Esophagus muscularis mucosa (tissue), 4 donors: ENCODE measurements at places on chromosomes 5 and 9. TPM values are rescaled to one million over a fixed set of nuclear protein-coding genes. Genes with fewer than 3 reads are reported as not detected.
A peak's percentile ranks its signal among the peaks of the same experiment; 100 is the strongest.

- no peaks in the 10 kb centered on the region for H3K27me3 ChIP-seq
- no peaks in the 10 kb centered on the region for H3K36me3 ChIP-seq
- H3K27ac ChIP-seq: no peak overlapping the region
These were observed 25.5 kb downstream of the AGTPBP1 start for GRCh38 chr9:85716031-85716877.

- no peaks in the 10 kb centered on the region for H3K36me3 ChIP-seq
- no peaks in the 10 kb centered on the region for H3K27me3 ChIP-seq
- no peak overlapping the region for H3K27ac ChIP-seq
- peaks cover 6% of the 10 kb centered on the region for H3K4me1 ChIP-seq
- DNase-seq: no peak
- H3K4me3 ChIP-seq: no peak overlapping the region
These were observed 18.9 kb downstream of the RPS23 start for GRCh38 chr5:82259172-82259800.

DNA sequence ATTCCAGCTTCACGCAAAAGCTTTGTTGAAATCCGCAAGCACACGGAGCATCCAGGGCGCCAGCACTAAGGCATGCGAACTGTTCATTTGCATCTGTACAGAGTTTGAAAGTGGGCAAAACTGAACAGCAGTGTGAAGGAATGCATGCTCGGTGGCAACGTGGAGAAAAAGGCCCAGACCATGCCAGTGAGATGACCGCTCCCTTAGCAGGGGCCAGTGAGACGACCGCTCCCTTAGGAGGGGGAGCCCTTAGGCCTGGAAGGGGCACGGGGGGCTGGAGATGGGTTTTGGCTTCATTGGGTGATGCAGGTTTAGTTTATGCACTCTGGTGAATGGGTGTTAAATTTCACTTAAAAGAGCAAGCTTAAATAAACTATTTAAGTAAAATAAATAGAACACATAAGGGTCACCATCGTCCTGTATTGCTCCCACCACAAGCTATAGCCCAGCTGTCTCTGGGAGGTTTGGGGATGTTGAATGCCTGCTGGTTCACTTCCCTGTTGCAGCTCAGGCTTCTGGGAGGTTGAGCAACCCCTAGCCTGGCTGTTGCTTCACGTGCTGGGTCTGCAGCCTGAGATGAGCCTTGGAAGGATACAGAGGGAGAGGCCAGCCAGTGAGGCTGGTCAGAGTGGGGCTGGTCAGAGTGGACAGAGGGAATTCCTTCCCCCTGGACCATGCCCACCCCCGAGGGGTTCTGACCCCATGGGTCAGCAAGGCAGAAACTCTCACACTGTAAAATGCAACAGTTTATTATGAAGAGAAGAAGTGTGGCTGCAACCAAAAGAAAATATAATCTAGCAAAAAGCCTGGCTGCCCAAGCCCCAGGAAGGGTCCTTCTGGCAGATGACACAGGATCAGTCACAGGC lies 4.6 kb upstream of the FCN1 start:
- H3K27me3 ChIP-seq: no peaks in the 10 kb centered on the region
- H3K4me3 ChIP-seq: no peak overlapping the region
- no peak overlapping the region for H3K27ac ChIP-seq

DNA sequence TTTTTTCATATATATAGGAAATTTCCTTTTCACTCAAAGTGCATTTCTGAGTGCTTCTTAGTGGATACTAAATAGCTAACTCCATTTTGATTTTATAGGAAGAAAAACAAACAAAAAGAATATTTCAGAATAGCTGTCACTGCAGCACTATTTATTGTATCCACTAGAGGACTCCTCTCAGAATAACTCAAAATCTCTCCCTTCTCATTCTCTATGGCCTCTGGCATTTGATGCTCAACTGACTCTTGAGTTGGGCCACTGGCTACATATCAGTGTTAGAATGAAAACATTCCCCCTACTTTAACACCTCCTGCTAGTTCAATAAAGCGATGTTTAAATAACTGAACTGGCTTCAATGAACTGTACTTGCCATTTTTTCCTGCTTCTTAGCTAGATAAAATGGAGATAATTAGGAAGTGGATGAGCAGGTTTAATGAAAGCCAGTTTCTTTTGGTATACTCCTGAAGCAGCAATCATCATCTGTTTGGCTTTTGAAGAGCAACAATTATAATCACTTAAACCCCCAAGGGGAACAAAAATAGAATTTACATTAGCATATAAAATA lies 16.6 kb upstream of the ELAVL2 start:
- H3K27me3 ChIP-seq: no peaks in the 10 kb centered on the region
- DNase-seq: no peak
- no peak overlapping the region for H3K4me3 ChIP-seq
- H3K36me3 ChIP-seq: no peaks in the 10 kb centered on the region

DNA sequence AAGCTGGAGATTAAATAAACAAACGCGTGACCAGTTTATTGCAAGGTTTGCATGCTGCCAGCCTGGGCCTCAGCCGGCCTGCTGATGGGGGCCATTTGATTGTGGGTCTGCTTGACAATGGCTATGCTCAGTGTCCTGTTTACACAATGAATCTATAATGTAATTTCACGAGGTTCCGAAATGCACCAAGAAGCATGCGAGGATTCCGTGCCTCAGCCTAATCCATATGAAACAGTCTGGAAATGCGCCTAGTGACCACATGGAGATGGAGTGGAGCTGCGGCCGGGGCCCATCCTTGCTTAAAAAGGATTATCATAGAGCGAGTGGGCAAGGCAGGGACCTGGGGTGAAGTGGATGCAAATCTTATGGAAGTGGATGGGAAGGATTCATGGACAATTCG lies 382.4 kb downstream of the CDK5RAP2 start:
- H3K27me3 ChIP-seq: no peaks in the 10 kb centered on the region
- H3K4me1 ChIP-seq: no peaks in the 10 kb centered on the region
- H3K4me3 ChIP-seq: no peak overlapping the region
- no peak overlapping the region for H3K27ac ChIP-seq

DNA sequence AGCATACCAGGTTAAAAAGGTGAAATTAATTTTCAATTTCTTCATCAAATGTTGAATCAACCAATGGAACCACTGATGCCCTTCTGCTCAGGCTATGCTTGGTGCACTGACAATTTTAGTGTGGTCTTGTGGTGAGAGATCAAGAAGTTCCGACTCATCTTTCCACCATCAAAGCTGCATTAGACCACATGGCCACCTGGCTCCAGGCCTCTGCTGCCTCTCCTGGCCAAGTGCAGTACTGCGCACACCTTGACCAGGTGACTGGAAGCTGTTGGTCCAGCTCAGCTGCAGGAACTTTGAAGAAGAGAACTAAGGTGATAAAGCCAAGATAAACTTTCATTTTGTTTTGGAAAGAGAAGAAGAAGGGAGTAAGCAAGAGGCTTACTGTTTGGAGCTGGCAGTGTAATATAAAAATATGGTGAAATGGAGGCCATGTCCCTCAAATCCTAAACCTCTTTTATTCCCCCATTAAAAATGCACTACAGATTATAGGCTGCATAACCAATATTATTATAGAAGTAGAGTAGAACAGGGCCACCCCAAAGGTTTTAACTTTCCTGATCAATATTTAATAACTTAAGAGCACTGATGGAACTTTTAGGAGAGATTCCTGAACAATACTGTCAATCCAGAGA lies 315.5 kb upstream of the C9orf72 start:
- no peak overlapping the region for H3K27ac ChIP-seq
- no peak for DNase-seq
- H3K27me3 ChIP-seq: no peaks in the 10 kb centered on the region
- no peak overlapping the region for H3K4me3 ChIP-seq
- H3K4me1 ChIP-seq: no peaks in the 10 kb centered on the region
- no peaks in the 10 kb centered on the region for H3K36me3 ChIP-seq

GRCh38 chr9:98429613-98430012 lies 174.2 kb upstream of the TBC1D2 start:
- H3K36me3 ChIP-seq: no peaks in the 10 kb centered on the region
- H3K27ac ChIP-seq: no peak overlapping the region
- H3K4me3 ChIP-seq: no peak overlapping the region
- no peaks in the 10 kb centered on the region for H3K27me3 ChIP-seq
- no peaks in the 10 kb centered on the region for H3K4me1 ChIP-seq

DNA sequence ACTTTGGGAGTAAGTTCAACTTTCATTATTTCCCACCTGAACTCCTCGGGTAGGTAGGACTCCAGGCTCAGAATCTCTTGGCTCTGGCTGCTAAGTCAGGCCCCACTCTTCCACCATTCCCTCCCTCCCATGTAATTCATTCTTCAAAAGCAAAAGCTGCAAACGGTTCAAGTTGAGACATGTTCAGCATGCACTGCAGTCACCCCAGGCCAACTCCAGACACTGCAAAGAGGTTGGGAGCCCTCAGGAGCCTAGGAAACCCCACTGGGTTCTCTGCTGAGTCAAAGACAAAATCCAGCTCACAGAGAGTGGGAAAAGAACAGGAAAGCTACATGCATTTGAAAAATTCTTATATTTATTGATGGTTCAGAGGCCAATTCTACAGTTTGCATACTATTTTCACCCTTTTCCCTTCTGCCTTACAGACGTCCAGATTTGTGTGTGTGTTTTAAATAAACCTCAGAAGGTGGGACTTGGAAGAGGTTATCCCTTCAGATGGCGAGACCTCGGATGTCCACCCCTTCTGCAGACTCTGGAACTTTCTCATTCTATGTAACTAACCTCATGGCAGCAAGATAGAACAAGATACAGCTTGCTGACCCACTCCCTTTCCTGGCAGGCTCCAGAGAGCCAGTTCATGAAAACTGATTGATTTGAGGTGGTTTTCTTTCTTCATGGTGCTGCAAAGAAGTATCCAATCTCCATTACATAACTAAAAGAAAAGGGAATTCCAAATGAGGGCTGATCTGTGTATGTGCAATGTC lies 65.7 kb upstream of the EQTN start:
- no peak overlapping the region for H3K27ac ChIP-seq
- no peak overlapping the region for H3K4me3 ChIP-seq
- H3K27me3 ChIP-seq: no peaks in the 10 kb centered on the region
- no peaks in the 10 kb centered on the region for H3K36me3 ChIP-seq
- DNase-seq: no peak

GRCh38 chr5:11415751-11416150 lies 488.5 kb downstream of the CTNND2 start:
- no peaks in the 10 kb centered on the region for H3K27me3 ChIP-seq
- DNase-seq: no peak
- H3K36me3 ChIP-seq: no peaks in the 10 kb centered on the region
- no peak overlapping the region for H3K27ac ChIP-seq

- DNase-seq: no peak
- peak overlapping the region; percentile 52 for H3K4me3 ChIP-seq
- H3K27ac ChIP-seq: peak overlapping the region; percentile 55
- no peaks in the 10 kb centered on the region for H3K36me3 ChIP-seq
- peaks cover 24% of the 10 kb centered on the region for H3K4me1 ChIP-seq
These were observed 2.8 kb downstream of the ST8SIA4 start for GRCh38 chr5:100900142-100900795.

GRCh38 chr5:118832974-118833373 lies 155.4 kb downstream of the DTWD2 start:
- no peaks in the 10 kb centered on the region for H3K4me1 ChIP-seq
- no peaks in the 10 kb centered on the region for H3K27me3 ChIP-seq
- H3K27ac ChIP-seq: no peak overlapping the region
- H3K4me3 ChIP-seq: no peak overlapping the region
- H3K36me3 ChIP-seq: no peaks in the 10 kb centered on the region

DNA sequence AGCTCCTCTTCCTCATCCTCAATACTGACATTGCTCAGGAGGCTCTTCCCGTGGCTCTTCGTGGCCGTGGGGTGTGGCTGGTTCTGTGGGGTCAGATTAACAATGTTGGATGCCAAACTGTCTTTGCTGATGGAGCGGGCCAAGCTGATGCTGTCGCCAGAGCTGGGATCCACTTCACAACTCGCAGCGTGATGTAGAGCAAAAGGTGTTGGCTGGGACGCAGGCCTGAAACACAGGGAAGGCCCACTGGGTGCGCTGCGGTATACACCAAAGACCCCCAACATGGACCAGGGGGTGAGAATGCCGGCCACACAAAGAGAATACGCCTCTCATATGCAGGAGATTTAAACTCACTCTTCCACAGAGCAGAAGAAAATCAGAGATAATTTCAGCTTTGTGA lies 84.3 kb downstream of the CAMSAP1 start:
- peaks cover 39% of the 10 kb centered on the region for H3K36me3 ChIP-seq
- no peak for DNase-seq
- H3K4me3 ChIP-seq: no peak overlapping the region
- H3K27ac ChIP-seq: no peak overlapping the region
- no peaks in the 10 kb centered on the region for H3K4me1 ChIP-seq
- H3K27me3 ChIP-seq: no peaks in the 10 kb centered on the region

DNA sequence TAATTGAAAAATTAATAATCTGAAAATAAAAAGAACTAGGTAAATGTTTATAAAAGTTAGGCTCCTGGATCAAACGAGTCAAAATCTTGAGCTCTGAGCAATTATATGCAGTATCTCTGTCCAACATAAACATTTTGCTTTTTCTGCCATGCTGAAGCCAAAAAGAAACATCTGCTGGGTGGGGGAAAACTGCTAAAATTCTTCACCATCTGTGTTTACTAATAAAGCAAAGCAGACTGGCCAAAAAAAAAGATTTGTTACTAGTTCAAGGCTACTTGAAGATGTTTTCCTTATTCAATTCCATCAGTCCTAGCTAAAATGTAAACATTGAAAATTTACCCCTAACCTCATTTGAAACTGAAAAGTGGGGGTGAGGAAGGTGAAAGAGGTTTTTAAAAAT lies 29.7 kb downstream of the GTF3C4 start:
- no peaks in the 10 kb centered on the region for H3K36me3 ChIP-seq
- peaks cover 6% of the 10 kb centered on the region for H3K4me1 ChIP-seq
- H3K4me3 ChIP-seq: no peak overlapping the region
- no peak for DNase-seq

GRCh38 chr5:154648706-154649105 lies 106.5 kb upstream of the LARP1 start:
- peaks cover 15% of the 10 kb centered on the region for H3K4me1 ChIP-seq
- no peaks in the 10 kb centered on the region for H3K36me3 ChIP-seq
- no peak for DNase-seq
- H3K27me3 ChIP-seq: no peaks in the 10 kb centered on the region

DNA sequence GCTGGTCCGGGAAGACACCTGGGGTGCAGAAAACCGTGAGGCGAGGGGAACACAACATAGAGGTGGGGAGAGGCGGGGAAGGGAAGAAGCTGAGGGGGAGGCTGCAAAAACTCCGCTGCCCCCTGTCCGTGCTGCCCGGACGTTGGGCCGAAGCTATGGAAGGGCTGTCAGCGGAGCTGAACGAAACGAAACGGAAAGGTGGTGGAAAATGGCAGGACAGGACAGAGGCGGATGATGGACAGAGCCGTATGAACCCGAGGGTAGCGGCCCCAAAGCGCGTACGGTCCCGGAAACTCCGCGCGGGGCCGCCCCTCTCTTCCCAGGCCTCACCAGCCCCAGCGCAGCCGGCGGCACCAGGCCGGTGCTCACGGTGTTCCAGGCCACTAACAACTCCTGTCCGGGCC lies 272 bp downstream of the ANAPC2 start:
- DNase-seq: no peak
- H3K4me1 ChIP-seq: peaks cover 49% of the 10 kb centered on the region
- peak overlapping the region; percentile 98 for H3K27ac ChIP-seq
- H3K27me3 ChIP-seq: no peaks in the 10 kb centered on the region
- H3K4me3 ChIP-seq: peak overlapping the region; percentile 92
- peaks cover 34% of the 10 kb centered on the region for H3K36me3 ChIP-seq

GRCh38 chr5:149452007-149452664 lies 73.0 kb upstream of the IL17B start:
- H3K27ac ChIP-seq: peak overlapping the region; percentile 90
- H3K36me3 ChIP-seq: no peaks in the 10 kb centered on the region
- no peak for DNase-seq
- H3K27me3 ChIP-seq: no peaks in the 10 kb centered on the region
- peaks cover 86% of the 10 kb centered on the region for H3K4me1 ChIP-seq

The DDX46 gene
- 30.8 TPM for total RNA-seq

The CDKN2B-AS1 gene
- 0.83 TPM for total RNA-seq

The SMIM33 gene
- not detected for total RNA-seq

The PRSS3 gene
- total RNA-seq: 1.4 TPM

The ZFR gene
- 98.4 TPM for total RNA-seq

The ARHGEF37 gene
- total RNA-seq: 11.9 TPM

The NUTM2F gene
- total RNA-seq: not detected

The NSG2 gene
- total RNA-seq: 5.4 TPM

The OR1Q1 gene
- not detected for total RNA-seq

The CXCL14 gene
- total RNA-seq: 0.42 TPM

The PCDHGB7 gene
- 14.2 TPM for total RNA-seq
